ENCODE measurements at places on chromosomes 5 and 9.

DNA sequence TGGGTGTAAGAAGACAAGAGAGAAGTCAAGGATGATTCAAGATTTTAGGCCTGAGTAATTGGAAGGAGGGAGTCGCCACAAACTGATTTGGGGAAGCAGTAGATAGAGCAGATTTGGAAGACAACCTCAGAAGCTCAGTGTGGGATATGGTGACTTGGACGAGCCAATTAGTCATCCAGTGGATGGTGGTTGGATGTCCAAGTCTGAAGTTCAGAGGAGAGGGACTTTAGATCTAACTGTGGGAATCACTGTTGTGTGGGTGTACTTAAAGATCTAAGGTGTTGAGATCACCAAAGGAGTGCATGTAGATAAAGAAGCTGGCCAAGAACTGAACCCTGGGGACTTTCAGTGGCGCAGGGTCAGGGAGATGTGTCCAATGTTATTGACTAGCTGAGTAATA, 2.2 kb downstream of the IDNK start:
- no peak for DNase-seq

GRCh38 chr9:6183227-6183551, 32.4 kb upstream of the IL33 start:
- no peak for DNase-seq

GRCh38 chr9:110179734-110180133, 28.2 kb downstream of the C9orf152 start:
- DNase-seq: no peak

DNA sequence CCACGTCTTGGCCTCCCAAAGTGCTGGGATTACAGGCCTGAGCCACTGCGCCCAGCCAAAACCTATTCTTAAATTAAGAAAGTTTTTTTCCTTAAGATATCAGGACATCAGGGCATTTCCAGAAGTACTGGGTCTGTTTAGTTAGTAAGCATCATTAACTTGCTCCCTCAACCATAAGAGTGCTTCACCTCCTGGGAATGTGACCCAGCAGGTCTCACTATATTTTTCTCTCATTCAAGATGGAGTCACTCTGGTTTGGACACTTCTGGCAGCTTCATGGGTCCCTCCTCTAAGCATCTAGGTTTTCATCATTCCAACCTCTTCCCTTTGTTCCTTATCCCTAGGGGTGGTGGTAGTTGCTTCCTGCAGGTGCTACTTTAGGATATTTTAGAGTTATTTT, 10.3 kb upstream of the BRD3OS start:
- no peak for DNase-seq

- DNase-seq: no peak
These were observed 324 bp downstream of the LPCAT1 start for GRCh38 chr5:1523480-1523792.

- DNase-seq: no peak
These were observed 1.2 kb downstream of the EHMT1 start for GRCh38 chr9:137620048-137620405.

- DNase-seq: no peak
These were observed 33.5 kb downstream of the SEMA4D start for GRCh38 chr9:89464300-89464901.
